Kidney glomerular epithelial cell (primary cell): ENCODE measurements at places on chromosomes 1 and 21.

GRCh38 chr1:223716302-223716862 is 4.0 kb downstream of the CAPN2 start:
- DNase-seq, result no peak

DNA sequence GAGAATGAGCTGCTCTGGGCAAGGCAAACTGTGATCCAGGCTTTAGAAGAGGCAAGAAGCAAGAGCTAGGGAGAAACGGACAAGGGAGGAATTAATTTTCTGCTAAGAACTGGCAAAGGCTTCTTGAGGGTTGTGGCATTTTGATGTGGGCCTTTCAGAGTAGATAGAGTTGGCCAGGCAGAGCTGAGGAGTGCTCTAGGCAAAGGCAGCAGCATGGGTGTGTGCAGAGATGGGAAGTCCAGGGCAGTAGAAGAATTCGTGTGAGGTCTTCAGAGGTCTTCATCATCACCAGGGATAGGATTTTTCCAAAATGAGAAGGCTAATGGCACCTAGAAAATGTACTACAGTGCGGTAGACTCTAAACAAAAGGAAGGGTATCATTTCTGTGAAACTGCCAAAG is 237.8 kb downstream of the LTN1 start:
- no peak for DNase-seq

- no peak for DNase-seq
Measured at GRCh38 chr1:57410508-57410907, 13.4 kb downstream of the DAB1 start.

GRCh38 chr1:206116873-206117150 is 376 bp downstream of the AVPR1B start:
- no peak for DNase-seq

DNA sequence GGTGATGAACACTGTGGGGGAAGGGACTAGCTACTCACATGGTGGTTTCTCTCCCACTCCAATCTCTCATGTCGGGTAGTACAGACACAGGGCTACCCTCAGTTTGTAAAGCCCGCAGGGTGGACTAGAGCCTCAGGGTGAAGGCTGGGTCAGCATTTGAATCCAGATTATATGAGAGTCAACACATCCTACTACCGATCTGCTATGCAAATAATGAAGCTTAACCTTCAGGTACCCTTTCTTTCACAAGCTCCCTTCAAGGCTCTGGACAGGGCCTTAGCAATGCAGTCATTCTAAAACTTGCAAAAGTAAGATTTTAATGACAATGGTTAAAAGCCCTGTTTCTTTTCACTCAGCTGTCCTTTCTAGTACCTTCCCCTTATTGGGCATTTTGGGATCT is 5.5 kb upstream of the ZBED6 start:
- DNase-seq, result no peak

GRCh38 chr21:29025328-29025713 is 853 bp downstream of the USP16 start:
- DNase-seq, result no peak
